ENCODE measurements at places on chromosomes 1 and 21.

GRCh38 chr21:45074818-45075595, 627 bp downstream of the ADARB1 start:
- no peak for DNase-seq

DNA sequence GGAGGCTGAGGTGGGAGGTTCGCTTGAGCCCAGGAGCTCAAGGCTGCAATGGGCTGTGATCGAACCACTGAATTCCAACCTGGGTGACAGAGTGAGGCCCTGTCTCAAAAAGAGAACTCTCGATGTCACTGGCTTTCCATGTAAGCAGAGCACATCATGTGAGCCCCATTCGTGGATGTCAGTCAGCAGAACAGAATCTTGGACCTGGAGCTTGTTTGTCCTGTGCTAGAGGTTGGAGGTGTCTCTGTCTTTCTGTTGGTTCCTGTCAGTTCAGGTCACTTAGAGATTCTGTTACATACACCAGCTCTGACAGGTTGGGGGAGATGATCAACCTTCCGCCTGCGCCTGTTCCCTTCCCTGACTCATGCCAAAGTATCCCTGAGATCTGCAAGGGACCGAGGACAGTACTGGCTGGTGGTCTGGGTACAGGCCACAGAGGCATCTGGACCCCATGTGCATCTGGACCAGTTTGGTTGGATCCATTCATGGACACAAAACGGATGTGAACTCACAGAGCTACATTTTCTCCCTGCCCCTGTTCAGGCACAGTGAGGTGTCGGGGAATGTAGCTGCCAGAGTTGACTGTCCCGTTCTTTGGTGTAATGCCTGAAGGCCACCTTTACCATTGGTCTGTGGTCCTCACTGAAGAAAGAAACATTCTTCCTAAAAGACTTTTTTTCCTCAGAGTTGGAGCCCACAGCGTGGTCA, 10.0 kb downstream of the ARF1 start:
- DNase-seq, result no peak

DNA sequence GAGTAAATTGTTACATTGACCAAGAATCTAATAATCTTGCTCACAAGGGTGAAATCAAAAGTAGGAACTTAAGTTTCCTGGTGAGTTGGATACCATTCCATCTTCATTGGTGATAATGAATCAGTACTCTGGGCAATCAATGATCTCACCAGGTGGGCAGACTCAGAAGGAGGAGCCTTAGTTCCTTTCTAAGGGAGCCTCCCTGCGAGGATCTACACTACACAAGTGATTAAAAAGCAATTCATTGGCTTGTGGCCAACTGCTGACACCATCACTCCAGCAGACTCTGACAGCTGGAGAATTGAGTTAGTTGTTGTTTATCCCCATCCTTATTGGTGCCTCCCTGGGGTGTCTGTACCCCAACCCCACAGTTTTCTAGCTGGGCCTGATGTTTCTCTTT, 84.1 kb upstream of the VANGL1 start:
- no peak for DNase-seq

DNA sequence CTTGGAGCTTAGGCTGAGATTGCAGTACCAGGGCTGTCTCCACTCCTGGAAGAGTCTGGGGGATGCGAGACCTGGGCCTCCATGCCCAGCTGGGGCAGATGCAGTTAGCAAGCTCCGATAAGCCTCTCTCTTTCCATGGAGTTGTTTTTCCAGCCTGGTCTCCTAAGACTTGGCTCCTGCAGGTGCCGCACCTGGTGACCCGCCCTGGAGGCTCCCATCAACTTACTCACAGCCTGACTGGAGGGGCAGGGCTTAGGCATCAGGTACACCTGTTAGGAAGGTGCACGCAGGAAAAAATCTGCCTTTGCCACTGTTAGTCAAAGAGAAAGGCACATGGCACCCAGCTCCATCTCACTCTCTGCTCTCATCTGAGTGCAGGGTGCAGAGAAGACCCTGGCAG, 198.1 kb upstream of the TMEM51 start:
- DNase-seq, result no peak

- no peak for DNase-seq
These were observed 77.1 kb upstream of the IPO9 start for GRCh38 chr1:201751872-201752271.

DNA sequence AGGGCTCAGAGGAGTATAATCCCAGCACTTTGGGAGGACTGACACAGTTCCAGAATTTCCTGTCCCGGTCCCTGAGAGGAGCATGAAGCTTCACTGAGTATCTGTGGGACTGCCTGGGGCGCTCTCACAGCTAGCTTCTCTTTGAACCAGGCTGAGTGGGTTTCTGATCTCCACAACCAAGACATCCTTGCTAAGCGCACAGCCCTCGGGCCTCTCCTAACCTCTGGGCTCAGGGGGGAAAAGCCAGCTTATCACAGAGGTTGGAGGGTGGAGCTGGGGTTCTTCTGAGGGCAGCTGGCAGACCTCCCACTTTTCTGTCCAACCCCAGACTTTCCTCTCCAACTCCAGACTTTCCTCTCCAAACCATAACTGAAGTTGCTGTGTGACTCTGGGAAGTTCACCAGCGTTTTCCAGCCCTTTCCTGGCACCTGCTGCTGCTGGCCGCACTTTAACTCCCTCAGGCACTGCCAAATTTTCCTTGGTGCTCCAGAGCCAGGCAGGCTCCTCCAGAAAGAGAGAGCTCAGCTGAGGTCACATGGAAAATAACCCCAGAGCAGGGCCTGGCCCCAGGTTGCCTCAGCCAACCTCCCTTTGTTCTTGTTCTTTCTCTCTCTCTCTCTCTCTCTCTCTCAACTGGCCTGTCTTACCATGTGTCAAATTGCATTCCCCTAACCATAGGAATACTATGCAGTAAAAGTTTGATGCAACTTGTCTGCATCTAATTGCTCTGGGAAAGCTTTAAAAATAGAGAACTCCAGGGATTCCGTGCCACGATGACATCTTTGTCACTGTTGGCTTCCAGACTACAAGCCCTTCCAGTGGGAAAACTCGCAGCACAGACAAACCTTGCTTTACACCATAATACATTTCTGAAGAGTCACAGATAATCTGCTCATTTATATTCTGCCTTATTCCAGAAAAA, 49.5 kb downstream of the OLFML2B start:
- DNase-seq, result no peak

DNA sequence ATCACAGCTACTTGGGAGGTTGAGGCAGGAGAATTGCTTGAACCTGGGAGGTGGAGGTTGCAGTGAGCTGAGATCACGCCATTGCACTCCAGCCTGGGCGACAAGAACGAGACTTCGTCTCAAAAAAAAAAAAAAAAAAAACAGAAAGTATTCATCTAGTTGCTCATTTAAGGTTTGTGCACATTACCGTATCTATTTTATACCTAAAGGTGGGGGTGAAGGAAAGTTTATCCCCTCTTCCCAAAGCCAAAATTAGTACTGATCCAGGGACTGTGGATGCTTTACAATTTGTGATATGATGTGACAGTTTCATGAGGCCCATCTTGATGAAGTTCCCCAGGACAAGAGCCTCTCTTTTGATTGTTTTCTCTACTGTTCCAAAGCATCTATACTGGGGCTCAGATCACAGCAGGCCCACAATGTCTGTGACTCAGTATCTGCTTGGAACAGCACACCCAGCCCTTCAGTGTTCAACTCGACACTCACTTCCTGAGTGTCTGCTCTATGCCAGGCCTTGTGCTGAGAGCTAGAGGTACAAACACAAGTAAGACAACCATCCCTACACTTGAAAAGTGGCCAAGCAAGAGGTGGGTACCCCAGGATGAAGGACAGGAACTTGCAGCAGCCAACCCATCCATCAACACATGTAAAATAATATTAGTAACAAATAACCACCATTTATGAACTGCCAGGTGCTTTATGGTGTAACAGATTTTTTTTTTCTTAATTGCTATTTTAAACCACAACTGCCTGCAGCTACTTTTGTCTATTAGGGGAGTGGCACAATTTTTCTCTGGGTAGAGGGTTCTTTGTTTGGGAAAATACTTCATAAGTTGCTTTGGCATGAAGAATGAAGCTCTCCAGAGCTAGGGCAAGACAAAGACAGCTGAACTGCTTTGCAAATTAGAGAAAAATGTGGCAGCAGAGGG, 29.0 kb upstream of the KHDRBS1 start:
- DNase-seq, result peak; percentile 20

- DNase-seq, result no peak
These were observed 133.0 kb upstream of the HMCN1 start for GRCh38 chr1:185601189-185601588.

- no peak for DNase-seq
These were observed 1343.3 kb upstream of the ADGRL2 start for GRCh38 chr1:80457409-80457808.

- DNase-seq, result no peak
These were observed 176.5 kb upstream of the RUNX1 start for GRCh38 chr21:35225573-35225972.

DNA sequence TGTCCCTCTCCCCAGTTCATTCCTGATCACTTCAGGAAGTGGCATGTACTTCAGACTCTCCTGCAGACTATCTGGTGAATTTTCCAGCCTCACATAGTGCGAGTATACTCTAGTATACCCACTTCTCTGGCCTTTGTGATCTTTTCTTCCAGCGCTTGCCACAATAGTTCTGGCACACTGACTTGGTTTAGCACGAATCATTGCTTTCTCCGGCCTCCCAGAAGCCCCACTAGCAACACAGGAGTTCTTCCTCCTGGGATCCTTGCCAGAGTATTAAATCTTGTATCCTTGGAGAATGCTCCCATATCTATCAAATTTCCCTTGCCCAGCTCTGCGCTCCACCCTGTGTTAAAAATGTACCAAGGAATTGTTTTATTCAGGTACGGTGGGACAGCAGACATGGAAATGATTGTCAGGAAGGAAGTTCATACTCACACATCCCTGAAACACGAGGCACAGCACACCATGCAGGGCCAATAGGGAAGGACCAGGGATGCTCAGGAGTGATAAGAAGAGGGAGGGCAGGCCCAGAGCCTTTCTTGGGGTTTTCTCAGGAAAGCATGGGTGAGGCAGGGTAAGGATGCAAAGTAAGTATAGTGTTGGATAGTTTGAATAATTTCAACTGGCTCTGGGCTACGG, 136.7 kb downstream of the ADSS2 start:
- no peak for DNase-seq

GRCh38 chr1:208044589-208045462, 133.9 kb upstream of the CD34 start:
- DNase-seq, result no peak
